B cell (primary cell): ENCODE measurements at places on chromosomes 2 and 18.
A peak's percentile ranks its signal among the peaks of the same experiment; 100 is the strongest.

DNA sequence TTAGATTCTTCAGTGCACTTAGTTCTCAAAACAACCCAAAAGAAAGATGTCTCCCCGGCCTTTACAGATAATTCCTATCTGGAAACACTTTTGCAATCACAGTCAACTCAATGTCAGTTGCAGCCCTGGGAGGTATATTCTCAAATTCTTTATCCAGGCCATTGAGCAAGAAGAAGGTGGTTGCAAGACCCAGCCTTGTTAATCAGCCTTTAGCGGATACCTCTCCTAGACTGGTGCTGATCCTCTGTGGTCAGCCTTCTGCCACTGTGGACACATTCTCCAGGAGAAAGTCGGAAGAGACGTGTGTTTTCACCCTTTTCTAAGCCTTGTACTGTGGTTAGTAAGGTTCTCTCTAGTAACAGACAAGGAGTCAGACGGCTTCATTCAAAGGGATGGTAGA, 7.8 kb upstream of the FZD7 start:
- H3K4me1 ChIP-seq, result no peaks in the 10 kb centered on the region
- DNase-seq, result no peak
- H3K27ac ChIP-seq, result no peak overlapping the region
- H3K36me3 ChIP-seq, result no peaks in the 10 kb centered on the region

GRCh38 chr2:215699700-215700538, 264.1 kb upstream of the FN1 start:
- no peak overlapping the region for H3K4me3 ChIP-seq
- no peaks in the 10 kb centered on the region for H3K36me3 ChIP-seq
- DNase-seq, result no peak
- H3K27ac ChIP-seq, result no peak overlapping the region

DNA sequence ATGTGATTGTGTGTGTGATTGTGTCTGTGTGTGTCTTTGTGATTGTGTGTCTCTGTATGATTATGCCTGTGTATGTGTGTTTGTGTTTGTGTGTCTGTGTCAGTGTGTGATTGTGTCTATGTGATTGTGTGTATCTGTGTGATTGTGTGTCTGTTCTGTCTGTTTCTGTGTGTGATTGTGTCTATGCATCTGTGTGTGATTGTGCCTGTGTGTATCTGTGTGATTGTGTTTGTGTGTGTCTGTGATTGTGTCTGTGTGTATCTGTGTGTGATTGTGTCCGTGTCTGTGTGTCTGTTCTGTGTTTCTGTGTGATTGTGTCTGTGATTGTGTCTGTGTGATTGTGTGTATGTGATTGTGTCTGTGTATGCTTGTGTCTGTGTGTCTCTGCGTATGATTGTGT, 12.1 kb upstream of the KLHL30 start:
- DNase-seq, result no peak
- H3K27me3 ChIP-seq, result no peaks in the 10 kb centered on the region
- H3K4me1 ChIP-seq, result no peaks in the 10 kb centered on the region
- H3K36me3 ChIP-seq, result no peaks in the 10 kb centered on the region

DNA sequence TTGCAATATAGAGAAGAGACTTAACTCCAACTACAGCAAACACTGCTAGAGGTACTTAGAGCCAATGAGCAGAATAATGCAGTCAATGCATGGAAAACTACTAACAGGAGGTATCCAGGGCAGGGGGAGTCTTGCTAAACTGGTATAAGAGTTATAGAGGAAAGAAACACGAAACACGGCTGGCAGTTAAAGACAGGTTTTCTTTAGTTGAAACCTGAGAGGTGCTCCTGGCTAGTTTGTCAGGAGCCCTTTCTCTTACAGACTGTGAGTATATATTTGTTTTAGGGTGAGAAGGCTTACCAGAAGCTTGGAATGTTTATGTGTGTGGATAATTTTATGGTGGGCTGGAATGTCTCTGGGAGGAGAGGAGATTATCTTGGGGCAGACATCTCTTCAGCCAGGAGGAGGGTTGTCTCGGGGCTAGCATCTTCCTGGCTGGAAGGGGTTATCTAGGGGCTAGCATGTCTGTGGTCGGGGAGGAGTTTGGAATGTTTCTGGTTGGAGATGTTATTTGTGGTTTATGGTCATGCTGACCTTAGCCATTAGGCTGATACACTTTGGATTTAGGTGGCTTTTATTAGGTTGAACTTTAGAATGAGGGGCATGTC, 1048.8 kb downstream of the DPP10 start:
- no peak for DNase-seq
- no peak overlapping the region for H3K4me3 ChIP-seq
- no peaks in the 10 kb centered on the region for H3K4me1 ChIP-seq
- no peaks in the 10 kb centered on the region for H3K36me3 ChIP-seq
- H3K27ac ChIP-seq, result no peak overlapping the region

GRCh38 chr2:119008108-119008507, 66.1 kb downstream of the MARCO start:
- no peaks in the 10 kb centered on the region for H3K27me3 ChIP-seq
- H3K36me3 ChIP-seq, result no peaks in the 10 kb centered on the region
- no peaks in the 10 kb centered on the region for H3K4me1 ChIP-seq
- no peak overlapping the region for H3K27ac ChIP-seq
- no peak overlapping the region for H3K4me3 ChIP-seq

GRCh38 chr2:26843041-26843440, 4.9 kb upstream of the DPYSL5 start:
- peaks cover 15% of the 10 kb centered on the region for H3K4me1 ChIP-seq
- no peaks in the 10 kb centered on the region for H3K36me3 ChIP-seq
- no peak overlapping the region for H3K4me3 ChIP-seq
- no peak for DNase-seq
- H3K27me3 ChIP-seq, result no peaks in the 10 kb centered on the region

GRCh38 chr2:219627103-219628100, at the start of gene SLC4A3:
SLC4A3 (plus strand) TSS chr2:219627630; CDS start chr2:219627993, 363 bp downstream.
- DNase-seq, result peak; percentile 35
- peaks cover 44% of the 10 kb centered on the region for H3K27me3 ChIP-seq
- no peaks in the 10 kb centered on the region for H3K36me3 ChIP-seq
- peak within 1 kb of the TSS; percentile 51 for H3K4me3 ChIP-seq

- peaks cover 21% of the 10 kb centered on the region for H3K4me1 ChIP-seq
- no peak overlapping the region for H3K27ac ChIP-seq
- no peaks in the 10 kb centered on the region for H3K27me3 ChIP-seq
- no peak overlapping the region for H3K4me3 ChIP-seq
- no peaks in the 10 kb centered on the region for H3K36me3 ChIP-seq
Observed at GRCh38 chr2:148901142-148901541, 26.1 kb downstream of the KIF5C start.

DNA sequence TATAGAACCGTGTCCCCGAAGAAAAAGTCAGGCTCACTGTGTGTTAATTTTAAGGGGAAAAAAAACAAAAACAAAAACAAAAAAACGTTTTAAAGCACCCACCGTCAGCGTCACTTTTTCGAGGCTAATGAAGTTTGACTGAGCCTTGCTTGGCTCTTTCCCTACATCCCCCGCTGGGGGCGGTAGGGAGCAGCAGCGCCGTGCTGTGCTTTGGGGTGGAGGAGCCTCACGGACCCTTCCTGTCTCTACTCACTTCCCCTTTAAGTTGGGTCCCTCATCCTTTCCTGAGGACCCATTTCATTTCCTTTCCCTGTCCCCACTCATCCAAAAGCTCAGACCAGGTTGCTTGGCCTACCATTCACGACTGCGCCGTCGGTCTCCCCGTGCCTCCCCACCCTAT, 82.8 kb upstream of the RPL31 start:
- H3K36me3 ChIP-seq, result no peaks in the 10 kb centered on the region
- H3K4me1 ChIP-seq, result no peaks in the 10 kb centered on the region
- H3K4me3 ChIP-seq, result no peak overlapping the region
- no peak overlapping the region for H3K27ac ChIP-seq
- no peak for DNase-seq

GRCh38 chr2:42964439-42965083, 172.2 kb upstream of the HAAO start:
- H3K4me3 ChIP-seq, result no peak overlapping the region
- H3K27ac ChIP-seq, result no peak overlapping the region
- H3K4me1 ChIP-seq, result peaks cover 41% of the 10 kb centered on the region
- no peaks in the 10 kb centered on the region for H3K27me3 ChIP-seq

- DNase-seq, result no peak
- H3K36me3 ChIP-seq, result no peaks in the 10 kb centered on the region
- H3K27ac ChIP-seq, result no peak overlapping the region
- no peak overlapping the region for H3K4me3 ChIP-seq
Observed at GRCh38 chr2:172052000-172052983, 33.0 kb upstream of the DLX1 start.

DNA sequence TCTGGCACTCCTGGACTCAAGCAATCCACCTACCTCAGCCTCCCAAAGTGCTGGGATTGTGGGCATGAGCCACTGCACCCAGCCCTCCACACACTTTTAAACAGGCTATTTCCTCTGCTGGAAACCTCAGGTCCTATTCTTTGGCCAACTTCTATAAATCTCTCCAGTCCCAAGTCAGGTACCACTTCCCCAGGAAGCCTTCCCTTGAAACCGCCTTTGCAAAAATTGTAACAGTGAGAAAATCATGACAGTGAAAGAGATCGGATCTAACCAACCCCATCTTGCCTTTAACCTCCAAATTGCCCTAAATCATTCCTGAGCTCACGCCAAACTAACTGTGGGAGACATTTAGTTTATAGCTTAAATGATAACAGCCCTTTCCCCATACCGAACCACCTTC, 67.3 kb upstream of the CABLES1 start:
- H3K36me3 ChIP-seq, result no peaks in the 10 kb centered on the region
- peaks cover 53% of the 10 kb centered on the region for H3K4me1 ChIP-seq
- no peak for DNase-seq
- no peaks in the 10 kb centered on the region for H3K27me3 ChIP-seq
- no peak overlapping the region for H3K4me3 ChIP-seq

DNA sequence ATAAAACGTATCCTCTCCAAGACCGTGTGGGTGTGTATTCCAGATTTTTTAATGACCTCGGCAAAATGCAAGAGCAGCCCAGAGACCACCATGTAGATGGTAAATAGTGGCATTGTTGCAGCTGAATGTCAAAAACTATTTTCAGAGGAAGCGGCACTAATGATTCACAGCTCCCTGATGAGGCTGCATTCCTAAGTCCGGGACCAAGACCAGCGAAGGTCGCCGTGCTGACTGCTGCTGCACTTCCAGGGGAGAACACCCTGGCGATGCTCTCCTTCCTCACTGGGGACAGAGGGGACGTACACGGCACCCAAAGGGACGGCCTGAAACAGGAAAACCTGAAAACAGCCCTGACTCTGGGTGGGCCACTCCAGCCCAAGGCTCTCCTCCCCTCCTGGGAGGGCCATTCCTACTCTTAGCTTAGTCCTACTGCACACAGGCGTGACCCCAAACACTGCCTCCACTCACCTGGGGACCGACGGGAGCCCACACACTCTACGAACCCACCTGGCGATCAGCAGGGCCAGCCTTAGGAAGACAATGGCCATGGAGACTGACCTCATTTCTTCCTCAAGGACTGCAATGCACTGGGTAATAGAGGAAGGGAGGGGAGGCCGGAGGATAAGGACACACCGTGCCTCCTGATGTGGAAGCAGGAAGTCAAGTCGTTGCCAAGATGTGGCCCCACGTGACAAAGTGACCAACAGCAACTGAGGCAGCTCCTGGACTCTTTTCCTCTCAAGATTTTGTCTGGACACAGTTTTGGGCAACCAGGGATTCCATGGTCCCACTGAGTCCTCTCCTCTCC, 82.8 kb downstream of the ZNF516 start:
- no peaks in the 10 kb centered on the region for H3K36me3 ChIP-seq
- no peaks in the 10 kb centered on the region for H3K27me3 ChIP-seq
- H3K27ac ChIP-seq, result no peak overlapping the region
- DNase-seq, result no peak
- no peaks in the 10 kb centered on the region for H3K4me1 ChIP-seq
- no peak overlapping the region for H3K4me3 ChIP-seq

DNA sequence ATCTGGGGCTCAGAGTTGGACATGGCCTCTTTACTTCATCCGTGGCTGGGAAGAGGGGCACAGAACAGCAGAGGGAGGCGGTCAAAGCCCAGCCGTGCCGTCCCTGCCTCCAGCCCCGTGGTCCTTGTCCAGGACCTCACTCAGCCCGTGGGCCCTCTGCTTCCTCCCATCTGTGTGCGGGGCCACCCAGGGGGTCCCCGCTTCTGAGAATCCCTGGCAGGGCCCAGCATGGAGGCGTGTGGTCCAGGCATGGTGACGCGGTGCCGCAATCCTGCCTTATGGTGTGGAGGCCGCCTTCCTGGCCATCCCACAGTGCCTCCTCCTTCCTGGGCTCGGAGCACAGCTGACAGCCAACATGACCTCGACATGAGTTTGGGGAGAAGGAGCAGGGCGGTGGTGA, 232.6 kb downstream of the FAM210A start:
- no peak for DNase-seq
- H3K27ac ChIP-seq, result no peak overlapping the region
- peaks cover 11% of the 10 kb centered on the region for H3K4me1 ChIP-seq

DNA sequence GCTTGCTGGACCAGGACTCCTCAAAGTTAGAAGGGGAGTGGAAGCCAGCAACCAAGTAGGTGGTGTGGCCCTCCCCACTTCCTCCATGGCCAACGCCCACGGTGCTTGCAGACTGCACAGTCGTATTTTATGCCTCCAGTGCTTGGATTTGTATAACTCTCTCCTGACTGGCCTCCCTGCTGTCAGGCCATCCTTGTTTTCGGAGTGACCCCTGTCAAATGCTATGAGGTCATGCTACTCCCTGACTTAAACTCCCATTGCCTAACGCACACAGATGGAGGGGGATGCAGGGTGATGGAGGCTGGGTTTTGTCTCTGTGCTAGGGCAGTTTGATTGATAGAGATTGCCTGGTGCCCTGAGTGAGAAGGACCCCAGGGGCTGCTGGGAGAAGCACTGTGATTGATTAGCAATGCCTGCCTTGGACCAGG, 36.1 kb downstream of the GLI2 start:
- no peak overlapping the region for H3K27ac ChIP-seq
- no peaks in the 10 kb centered on the region for H3K4me1 ChIP-seq
- H3K4me3 ChIP-seq, result no peak overlapping the region
- no peaks in the 10 kb centered on the region for H3K27me3 ChIP-seq
- no peaks in the 10 kb centered on the region for H3K36me3 ChIP-seq

DNA sequence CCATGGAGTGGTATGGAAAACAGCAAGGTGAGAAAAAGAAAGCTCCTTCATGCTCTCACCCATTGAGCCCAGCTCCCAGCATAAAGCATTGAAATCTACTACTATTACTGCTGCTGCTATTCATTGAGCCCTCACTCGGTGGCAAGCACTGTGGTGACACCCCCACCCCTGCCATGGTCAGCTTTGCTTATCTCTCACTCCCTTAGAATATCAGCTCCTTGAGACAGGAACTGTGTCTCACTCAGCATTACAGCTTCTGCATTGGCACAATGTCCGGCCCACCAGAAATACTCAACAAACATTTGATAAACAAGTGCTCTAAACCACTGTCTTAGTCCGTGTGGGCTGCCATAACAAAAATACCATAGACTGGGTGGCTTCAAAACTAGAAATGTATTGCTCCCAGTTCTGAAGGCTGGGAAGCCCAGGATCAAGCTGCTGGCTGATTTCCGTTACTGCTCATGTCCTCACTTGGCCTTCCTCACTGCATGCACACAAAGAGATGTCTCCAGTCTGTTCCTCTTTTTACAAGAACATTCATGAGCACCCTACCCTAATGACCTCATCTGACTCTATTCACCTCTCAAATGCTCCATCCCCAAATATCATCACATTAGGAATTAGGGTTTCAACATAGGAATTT, 116.3 kb downstream of the ZBTB7C start:
- no peak overlapping the region for H3K4me3 ChIP-seq
- H3K27me3 ChIP-seq, result no peaks in the 10 kb centered on the region
- H3K4me1 ChIP-seq, result no peaks in the 10 kb centered on the region
- no peak overlapping the region for H3K27ac ChIP-seq
- no peak for DNase-seq
